Mesenteric fat pad (tissue), 1 donor: ENCODE measurements at places on chromosomes 1 and 21.

DNA sequence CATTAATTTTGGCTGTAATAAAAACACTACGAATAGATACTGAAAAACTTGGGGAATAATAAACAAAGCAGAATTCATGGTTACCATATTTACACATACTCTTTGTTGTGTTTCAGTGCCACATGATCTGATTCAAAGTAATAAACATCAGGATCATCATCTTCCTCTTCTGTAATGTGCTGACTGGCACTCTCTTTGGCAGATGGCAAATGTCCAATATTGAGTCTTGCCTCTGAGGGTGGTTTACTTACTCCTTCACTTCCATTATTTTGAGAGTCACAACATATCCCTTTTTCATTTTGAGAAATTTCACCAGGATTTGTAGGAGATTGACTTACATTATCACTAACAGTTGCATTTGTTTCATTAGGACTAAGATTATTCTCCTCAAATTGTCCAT, 50.7 kb downstream of the ZZZ3 start:
- DNase-seq, result no peak

GRCh38 chr1:119253366-119253765, 112.9 kb upstream of the WARS2 start:
- no peak for DNase-seq

DNA sequence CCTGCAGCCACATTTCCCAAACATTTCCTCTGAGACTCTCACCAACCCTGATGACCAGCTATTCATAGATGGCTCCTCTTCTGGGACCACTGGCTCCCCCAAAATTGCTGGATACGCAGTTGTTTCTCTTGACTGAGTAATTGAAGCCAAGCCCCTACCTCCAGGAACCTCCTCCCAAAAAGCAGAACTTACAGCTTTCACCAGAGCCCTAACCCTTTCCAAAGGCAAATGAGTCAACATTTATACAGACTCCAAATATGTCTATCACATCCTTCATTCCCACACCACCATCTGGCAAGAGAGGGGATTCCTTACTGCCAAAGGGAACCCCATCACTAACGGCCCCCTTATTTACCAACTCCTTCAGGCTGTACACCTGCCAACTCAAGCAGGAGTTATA, 20.3 kb upstream of the CA6 start:
- no peak for DNase-seq

- DNase-seq, result no peak
Observed at GRCh38 chr1:240056350-240056749, 35.3 kb upstream of the FMN2 start.

GRCh38 chr1:173122958-173123852, 72.5 kb upstream of the TNFSF18 start:
- DNase-seq, result no peak

DNA sequence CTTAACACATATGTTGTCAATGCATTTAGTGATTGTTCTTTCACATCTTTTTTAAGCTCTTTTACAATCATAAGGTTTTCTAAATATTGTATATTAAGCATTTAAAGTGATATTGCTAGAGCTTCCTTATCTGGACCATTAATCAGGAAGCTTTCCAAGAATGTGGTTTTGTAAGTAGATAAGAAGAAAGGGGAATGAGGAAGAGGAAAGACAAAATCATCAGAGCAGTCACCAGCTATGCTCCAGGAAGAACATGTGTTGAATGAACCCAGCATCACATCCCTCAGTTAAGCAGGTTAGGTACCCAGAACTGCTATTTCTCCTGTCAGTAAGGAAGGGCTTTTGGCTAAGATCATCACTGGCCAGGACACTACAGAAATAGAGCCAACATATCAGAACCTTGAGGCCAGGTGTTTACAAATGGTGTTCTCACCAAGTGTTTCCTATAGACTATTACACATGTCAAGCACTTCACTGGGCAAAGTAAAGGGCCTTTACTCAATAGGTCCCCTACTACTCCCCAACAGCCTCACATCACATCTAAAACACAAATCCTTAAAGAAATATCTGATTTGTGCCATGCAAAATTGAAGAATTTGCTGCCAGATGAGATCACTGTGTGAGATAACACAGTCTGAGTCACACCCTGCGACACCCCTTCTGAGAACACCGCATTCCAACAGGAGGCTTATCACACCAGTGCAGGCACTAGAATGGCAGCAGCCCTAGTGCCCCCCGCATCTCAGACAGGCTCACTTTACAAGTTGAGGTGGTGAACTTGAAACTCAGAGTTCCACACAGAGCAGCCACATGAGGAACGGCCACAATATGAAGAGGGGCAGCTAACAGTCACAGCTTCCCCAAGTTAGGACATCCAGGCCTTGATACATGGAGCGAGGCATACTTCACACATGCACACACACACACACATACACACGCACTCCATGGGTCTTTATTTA, 1.8 kb upstream of the SPRR2A start:
- DNase-seq, result no peak

DNA sequence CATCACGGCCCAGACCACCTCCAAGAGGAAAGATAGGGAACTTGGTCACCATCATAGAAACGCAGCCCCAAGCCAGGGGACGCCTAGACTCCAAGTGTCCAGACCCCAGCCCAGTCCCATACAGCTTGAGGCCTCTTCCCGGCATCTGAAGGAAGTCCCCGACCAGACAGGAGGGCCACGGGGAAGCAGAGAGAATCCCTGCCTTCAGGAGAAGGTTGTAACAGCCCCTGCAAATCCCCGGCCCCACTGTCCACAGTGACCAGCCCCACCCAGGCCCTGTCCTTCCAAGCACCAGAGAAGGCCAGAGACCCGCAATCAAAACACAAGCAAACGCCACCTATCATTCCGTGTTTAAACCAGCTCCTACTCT, 1.7 kb downstream of the SLC19A1 start:
- DNase-seq, result peak; percentile 82
